ENCODE measurements at places on chromosomes 16 and 17. TPM values are rescaled to one million over a fixed set of nuclear protein-coding genes. Genes with fewer than 3 reads are reported as not detected.

PRR35 gene
- not detected for total RNA-seq

DNA sequence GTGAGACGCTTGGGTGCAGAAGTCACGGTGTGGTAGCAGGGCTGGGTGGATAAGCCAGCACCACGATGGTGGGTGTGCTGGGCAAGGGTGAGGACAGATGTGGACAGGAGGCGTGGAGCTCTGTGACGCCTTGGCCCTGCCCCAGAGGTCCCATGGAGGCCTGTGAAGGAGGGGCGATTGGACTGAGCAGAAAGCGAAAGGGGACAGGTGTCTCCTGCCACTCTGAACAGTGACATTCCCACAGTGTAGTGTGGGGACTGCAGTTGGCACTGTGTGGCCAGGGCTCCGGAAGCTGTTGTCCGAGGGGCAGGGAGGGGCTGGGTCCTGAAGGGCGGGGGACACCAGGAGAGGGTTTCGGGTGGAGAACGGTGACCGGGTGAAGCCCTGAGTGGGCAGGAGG, 7.3 kb downstream of the TBC1D24 start:
- no peak for DNase-seq

DNA sequence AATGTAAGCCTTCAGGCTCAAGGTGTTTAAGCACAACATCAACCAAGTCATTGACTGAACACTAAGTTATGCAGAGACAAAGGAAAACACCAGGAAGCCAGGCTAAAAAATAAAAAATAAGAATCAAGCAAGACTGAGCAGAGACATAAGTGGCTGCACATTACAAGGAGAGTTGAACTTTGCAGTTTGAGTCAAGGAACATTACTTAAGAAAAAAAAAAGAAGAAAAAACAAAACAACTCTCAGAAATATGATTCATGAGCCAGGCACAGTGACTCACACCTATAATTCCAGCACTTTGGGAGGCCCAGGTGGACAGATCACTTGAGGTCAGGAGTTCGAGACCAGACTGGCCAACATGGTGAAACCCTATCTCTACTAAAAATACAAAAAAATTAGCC, 168.1 kb downstream of the C16orf95 start:
- DNase-seq = no peak

DNA sequence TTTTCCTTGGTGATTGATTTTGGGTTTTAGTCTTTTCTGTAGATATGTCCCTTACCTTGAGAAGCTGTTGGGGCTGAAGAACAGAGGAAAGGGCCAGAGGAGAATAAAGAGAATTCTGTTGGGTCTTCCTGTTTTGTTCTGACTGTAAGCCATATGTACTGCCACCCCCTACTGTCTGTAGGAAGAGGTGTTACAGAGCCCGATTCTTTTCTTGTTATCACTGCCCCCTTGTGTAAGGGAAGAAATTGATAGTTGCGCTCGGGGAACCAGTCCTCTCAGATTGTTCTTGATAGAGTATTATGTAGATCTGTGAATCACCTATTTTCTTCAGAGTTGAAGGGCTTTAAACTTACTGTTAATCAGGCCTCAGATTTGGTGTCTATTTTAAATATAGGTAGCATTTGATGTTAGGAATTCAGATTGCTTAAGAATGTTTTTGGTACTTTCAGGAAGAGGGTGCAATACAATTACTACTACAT, 2.4 kb downstream of the TANC2 start:
- peak; percentile 40 for DNase-seq

- no peak for DNase-seq
Measured at GRCh38 chr17:42203354-42203753, 9.1 kb upstream of the GHDC start.

DNA sequence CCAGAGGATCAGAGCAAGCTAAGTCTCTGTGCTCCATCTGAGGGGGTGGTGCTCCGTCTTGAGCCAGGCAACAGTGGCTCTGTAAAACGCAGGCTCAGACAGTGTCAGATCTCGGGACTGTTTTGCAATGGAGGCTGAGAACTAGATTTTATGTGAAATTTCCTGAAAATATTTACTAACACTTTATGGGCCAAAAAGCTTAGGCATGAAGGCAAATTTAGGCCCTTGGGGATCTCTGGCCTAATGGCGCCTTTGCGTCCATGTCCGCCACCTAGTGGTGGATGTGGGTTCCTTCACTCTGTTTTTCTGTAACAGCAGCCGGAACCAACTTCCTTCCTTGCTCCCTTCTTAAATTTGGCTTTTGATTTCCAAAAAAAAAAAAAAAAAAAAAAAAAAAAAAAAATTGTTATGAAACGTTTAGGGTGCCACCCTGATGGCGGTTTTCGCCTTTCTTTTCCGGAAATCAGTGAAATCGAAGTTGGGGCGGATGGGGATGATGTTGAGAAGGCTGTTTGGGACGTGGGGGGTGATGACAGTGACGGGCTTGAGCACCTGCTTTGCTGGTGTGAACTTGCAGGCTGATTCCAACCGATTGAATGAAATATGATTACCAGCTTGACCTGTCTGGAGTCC, 14.0 kb upstream of the ELAC2 start:
- DNase-seq = peak; percentile 36

DNA sequence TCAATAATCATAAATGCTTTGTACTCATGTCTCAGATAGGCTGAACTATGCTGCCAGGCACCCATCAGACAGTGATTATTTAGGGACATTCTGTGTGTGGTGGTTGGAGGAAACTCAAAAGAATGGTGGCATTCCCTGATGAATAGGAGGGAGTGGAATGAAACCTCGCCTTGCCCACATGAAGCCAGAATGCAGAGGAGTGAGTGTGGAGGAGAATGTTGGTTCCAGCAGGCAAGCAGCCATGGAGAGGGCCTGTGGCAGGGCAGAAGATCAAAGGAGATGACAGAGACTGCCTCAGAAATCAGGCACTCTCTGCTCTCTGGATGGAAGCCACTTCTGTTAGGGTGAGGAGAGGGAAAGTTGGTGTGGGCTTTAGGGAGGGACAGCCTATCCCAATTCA, 22.5 kb downstream of the KCTD19 start:
- no peak for DNase-seq

IRX3 gene
- not detected for total RNA-seq

GRCh38 chr17:37399265-37399803, 7.3 kb downstream of the ACACA start:
- no peak for DNase-seq

- DNase-seq = no peak
Measured at GRCh38 chr17:2146132-2146871, 91.4 kb downstream of the HIC1 start.

CALB2 gene
- total RNA-seq = not detected

DNA sequence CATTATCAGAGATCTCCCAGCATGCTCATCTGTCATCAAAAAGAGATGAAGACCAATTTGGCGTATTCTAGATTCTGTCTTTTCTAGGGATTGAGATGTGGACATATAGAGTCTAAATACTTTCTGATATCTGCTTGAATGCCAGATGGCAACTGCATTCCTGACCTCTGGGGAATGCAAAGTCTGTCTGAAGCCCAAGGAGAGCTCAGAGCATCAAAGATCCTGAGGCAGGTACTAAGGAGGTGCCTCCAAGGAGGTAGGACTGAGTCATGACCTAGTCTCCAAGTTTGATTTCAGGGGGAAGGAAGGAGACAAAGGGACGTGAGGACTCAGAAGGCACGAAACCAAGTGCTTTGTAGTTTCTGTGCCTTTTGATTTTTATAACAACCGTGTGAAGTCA, 448.4 kb downstream of the HS3ST3B1 start:
- no peak for DNase-seq

DNA sequence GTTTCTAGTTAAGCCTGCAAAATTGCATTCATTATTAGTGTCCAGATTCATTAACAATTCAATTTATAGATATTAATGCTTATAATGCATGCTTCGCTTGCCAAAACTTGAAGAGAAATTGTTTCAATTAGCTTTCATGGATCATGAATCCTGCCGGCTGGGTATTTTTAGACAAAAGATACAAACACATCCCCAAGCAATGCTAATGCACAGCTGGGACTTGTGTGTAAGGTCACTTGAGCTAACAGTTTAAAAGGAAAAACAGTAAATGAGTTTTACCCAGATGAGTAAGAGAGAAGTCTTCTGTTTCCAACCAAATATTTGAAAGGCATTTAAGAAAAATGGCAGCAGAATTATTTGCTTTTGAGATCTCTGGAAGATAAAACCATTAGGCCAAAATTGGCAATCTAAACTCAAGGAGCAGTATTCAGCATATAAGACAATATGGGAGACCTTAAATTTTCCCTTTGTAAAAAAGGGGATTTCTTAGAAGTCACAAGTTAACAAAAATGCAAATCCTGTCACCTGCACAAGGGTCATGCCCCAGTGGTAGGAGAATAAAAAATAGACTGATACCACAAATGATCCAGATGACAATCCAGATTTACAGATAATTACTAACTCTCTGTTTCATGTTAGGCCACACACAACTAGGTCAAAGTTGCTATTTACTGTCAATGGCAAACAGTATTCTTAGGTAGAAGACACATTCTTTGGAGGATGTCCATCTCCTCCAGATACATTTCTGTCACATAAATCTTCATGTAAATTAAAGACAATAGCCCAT, 418.4 kb upstream of the PMFBP1 start:
- DNase-seq = no peak

GRCh38 chr16:24382762-24383407, 126.8 kb downstream of the CACNG3 start:
- DNase-seq = no peak

DNA sequence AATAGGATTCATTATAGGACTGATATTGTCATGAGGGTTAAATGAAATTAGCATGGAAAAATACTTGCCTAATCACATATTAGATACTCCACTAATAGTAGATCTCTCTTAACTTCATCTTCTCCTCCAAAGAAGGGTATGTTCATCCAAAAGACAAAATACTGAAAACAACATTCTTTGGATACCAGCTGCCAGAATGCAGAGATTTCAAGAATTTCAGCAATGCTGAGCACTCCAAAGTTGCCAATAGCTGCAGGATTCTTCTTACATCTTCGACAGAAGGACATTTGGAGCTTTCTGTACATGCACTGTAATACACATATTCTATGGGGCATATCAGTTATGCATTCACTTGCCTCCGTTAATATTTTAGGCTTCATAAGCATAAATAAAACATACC, 436.5 kb downstream of the HAPSTR1 start:
- no peak for DNase-seq

DNA sequence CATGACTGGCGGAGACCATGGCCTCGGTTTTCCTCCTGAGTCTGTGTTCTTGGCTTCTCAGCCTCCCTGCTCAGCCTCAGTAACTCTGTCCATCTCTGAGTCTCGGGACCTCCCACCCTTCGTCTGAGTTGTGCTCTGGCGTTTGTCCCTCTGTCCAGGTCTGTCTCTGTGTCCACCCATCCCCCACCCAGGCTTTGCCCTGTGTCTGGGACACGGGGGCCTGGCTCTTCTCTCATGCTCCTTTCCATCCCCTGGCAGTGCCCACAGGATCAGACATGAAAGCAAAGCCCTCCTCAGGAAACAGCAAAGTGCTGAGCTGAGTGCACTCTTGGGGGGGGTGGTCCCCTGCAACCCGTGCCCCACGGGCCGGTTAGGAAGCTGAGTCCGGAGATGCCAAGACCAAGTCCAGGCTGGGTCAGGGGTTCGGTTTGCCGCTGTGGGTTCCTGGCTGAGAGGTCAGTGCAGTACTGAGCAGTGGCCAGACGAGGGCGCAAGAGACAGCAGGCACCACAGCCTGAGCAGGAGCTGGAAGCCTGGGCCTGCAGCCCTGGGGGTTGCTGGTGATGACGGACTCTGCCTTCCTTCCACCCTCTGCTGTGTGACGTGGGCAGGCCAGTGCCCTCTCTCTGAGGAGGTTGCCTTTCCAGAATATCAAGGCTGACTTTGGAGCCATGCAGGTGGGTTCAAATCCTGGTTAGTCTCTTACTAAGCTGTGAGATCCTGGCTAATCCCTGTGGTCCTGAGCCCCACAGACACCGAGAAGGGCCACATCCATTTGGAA, 2.5 kb downstream of the P2RX1 start:
- DNase-seq = peak; percentile 64

ANTKMT gene
- 22.9 TPM for total RNA-seq

DNA sequence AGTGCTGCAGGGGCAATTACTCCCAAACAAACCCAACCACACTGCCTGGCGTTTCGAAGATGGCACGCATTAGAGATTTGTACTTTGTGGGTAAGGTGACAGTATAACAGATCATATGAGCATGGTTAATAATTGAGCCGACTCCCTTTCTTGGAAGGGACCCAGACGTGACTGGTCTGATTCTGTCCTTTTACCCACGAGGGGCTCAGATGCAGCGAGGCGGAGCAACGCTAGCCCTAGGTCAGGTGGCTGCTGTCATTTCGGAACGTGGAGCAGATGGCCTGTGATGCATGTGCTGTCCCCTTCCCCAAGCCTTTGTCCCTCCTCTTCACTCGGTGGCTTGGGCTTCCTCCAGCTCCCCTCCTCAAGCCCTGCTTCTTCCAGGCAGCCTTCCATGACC, 84.2 kb downstream of the SNX29 start:
- no peak for DNase-seq

DNA sequence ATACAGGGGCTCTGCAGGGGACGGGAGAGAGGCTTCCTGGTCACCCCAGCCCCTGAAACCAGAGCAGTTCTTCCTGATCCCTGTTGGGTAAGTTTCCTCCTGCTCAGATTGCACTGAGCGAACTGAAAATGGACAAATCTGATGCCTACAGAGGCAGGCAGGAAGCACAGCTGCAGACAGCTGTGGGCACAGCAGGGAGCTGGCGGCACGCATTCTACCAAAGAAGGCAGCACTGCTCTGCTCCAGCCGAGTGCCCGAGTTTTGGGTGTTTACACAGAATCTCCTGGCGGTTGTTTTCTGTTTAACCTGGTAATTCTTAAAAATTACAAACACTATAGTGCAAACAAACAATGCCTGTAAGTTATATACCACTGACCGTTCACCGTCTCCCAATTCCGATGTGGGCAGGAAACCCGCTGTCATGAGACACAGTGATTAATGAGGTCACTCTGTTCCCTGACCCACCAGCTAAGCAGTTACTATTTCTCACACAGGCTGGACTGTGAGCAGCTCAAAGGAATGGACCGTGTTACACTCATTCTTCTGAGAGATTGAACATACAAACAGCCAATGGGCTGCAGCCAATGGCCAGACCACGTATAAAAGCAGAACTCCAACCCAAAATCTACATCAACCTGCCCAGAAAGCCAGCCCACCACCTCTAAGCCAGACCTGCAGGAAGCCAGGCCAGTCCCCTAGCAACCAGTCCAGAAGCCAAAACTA, 25.5 kb downstream of the NSMCE1 start:
- peak; percentile 51 for DNase-seq

NPIPA2 gene
- total RNA-seq = 1.9 TPM

AIPL1 gene
- total RNA-seq = not detected

SDK2 gene
- 4.8 TPM for total RNA-seq

GRCh38 chr16:88428616-88429386, 24.3 kb upstream of the ZFPM1 start:
- no peak for DNase-seq

ALOX12B gene
- total RNA-seq = 0.69 TPM
